ENCODE measurements at places on chromosomes 6 and 20. TPM values are rescaled to one million over a fixed set of nuclear protein-coding genes. Genes with fewer than 3 reads are reported as not detected.

Gene HLA-DQA2
- 1.4 TPM for total RNA-seq

Gene BPIFB1
- not detected for total RNA-seq

Gene METTL24
- total RNA-seq, result 12.1 TPM

DNA sequence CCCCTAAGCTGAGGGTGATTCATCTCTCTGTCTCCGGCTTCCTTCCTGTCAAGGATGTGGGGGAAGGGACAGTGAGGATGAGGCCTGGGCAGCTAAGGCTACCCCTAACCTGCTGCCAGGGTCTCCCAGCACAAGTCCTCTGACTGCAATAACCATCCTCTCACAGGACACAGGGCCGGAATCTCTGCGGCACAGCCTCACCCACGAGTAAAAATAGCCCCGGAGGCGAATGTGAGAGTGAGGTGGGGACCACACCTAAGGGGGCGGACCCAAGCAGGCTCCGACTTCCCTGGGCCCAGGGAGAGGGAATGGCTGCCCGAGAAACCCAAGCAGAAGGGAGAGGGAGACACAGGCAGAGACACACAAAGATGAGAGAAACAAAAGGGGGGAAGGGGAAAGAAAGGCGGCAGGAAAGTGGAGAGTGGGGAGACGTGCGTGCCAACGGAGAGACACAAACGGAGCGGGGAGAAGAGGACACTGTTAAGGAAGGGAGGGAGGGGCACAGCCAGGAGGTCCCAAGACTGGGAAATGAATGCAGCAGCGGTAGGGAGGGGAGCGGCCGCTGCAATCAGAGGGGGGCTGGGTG is 1.4 kb downstream of the CLIC1 start:
- no peak for DNase-seq

DNA sequence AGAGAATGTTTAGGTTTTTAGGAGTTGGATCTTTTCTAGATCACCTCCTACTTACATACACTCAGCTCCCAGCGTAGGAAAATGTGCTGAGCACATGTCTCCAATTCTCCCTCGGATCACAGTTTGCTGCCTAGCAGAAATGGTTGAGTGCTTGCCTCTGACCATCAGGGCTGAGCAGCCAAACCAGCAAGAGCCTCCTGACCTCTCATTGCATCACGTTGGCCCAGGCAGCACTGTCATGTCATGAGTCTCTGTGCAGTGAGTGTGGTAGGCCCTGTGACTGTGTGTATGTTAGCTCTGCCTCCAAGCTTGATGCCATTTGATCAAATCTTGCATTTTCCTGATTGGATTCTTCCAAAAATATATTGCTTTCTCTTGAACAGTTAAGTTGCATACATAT is 112.0 kb downstream of the LRRC1 start:
- DNase-seq, result no peak

Gene SUPT3H
- 6.6 TPM for total RNA-seq

Gene RAET1E
- not detected for total RNA-seq

GRCh38 chr6:21958428-21958827 is 338.4 kb downstream of the PRL start:
- DNase-seq, result no peak

Gene CENPQ
- 4.2 TPM for total RNA-seq

Gene GSTA4
- total RNA-seq, result 19.4 TPM
